Activated CD8-positive, alpha-beta memory T cell treated with anti-CD3 and anti-CD28 coated beads, Interleukin-2, amount 10 ng/mL, durations not matched to agents 7 days and 5 days (primary cell): ENCODE measurements at places on chromosomes 6 and 20. TPM values are rescaled to one million over a fixed set of nuclear protein-coding genes. Genes with fewer than 3 reads are reported as not detected.

RRAGD gene
- total RNA-seq: 1.3 TPM

DNA sequence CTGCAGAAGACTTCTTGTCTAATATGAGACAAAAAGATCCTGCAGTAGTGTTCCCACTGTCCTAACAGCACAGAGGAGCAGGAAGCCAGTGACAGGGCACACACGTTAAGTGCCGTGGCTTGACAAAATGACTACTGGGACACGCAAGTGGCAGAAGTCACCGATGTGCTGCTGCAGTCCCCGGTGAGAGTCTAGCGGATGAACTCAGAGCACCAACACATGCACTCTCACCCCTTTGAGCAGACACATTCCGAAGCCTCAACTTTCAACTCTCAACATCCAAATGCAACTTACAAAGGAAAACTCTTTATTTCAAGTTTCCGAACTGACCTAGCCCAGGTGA, 898 bp downstream of the LAMA4 start:
- peaks cover 82% of the 10 kb centered on the region for H3K27me3 ChIP-seq
- peaks cover 1% of the 10 kb centered on the region for H3K36me3 ChIP-seq
- peak overlapping the region; percentile 61 for H3K4me3 ChIP-seq
- H3K27ac ChIP-seq: no peak overlapping the region
- no peak for DNase-seq

- no peak for DNase-seq
- peaks cover 10% of the 10 kb centered on the region for H3K4me1 ChIP-seq
- peaks cover 1% of the 10 kb centered on the region for H3K36me3 ChIP-seq
- H3K27ac ChIP-seq: no peak overlapping the region
- no peak overlapping the region for H3K4me3 ChIP-seq
Observed at GRCh38 chr20:33570743-33571142, 80.8 kb downstream of the CBFA2T2 start.

- no peaks in the 10 kb centered on the region for H3K4me1 ChIP-seq
- no peak for DNase-seq
- no peak overlapping the region for H3K27ac ChIP-seq
- H3K4me3 ChIP-seq: no peak overlapping the region
- H3K27me3 ChIP-seq: peaks cover 44% of the 10 kb centered on the region
Observed at GRCh38 chr6:46484081-46484820, 7.0 kb downstream of the RCAN2 start.
